Chondrocyte (in vitro differentiated cells): ENCODE measurements at places on chromosomes 3 and 15. TPM values are rescaled to one million over a fixed set of nuclear protein-coding genes. Genes with fewer than 3 reads are reported as not detected.

GRCh38 chr3:179956416-179956830, 80.3 kb downstream of the PEX5L start:
- H3K36me3 ChIP-seq: no peaks in the 10 kb centered on the region
- DNase-seq: no peak
- no peaks in the 10 kb centered on the region for H3K4me1 ChIP-seq

GRCh38 chr3:77271711-77272110, 231.8 kb downstream of the ROBO2 start:
- H3K4me1 ChIP-seq: no peaks in the 10 kb centered on the region
- no peak overlapping the region for H3K4me3 ChIP-seq
- H3K27ac ChIP-seq: no peak overlapping the region
- no peak for DNase-seq
- no peaks in the 10 kb centered on the region for H3K27me3 ChIP-seq

AHSG gene
- not detected in 3 replicates for total RNA-seq

- peaks cover 11% of the 10 kb centered on the region for H3K36me3 ChIP-seq
- no peaks in the 10 kb centered on the region for H3K27me3 ChIP-seq
- H3K27ac ChIP-seq: no peak overlapping the region
Measured at GRCh38 chr15:89299896-89300295, 34.7 kb downstream of the POLG start.

- H3K4me3 ChIP-seq: peak overlapping the region; percentile 47
- H3K27ac ChIP-seq: peak overlapping the region; percentile 90
- H3K27me3 ChIP-seq: peaks cover 6% of the 10 kb centered on the region
- DNase-seq: no peak
Measured at GRCh38 chr15:81189583-81190283, 6.9 kb upstream of the IL16 start.

DNA sequence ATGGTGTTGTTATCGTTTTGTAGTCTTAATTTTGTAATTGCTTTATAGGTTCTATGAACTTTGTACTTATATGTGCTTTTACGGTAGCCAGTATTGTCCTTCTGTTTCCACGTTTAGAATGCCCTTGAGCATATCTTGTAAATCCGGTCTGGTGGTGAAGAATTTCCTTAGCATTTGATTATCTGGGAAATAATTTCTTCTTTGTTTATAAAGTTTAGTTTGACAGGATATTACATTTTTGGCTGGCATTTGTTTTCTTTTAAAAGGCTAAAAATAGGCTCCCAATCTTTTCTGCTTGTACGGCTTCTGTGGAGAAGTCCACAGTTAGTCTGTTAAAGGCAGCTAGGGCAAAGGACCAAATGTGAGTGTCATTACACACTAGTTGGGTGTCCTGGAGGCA, 36.7 kb downstream of the SPESP1 start:
- H3K36me3 ChIP-seq: peaks cover 7% of the 10 kb centered on the region
- DNase-seq: no peak
- H3K4me3 ChIP-seq: no peak overlapping the region
- H3K27me3 ChIP-seq: peaks cover 47% of the 10 kb centered on the region

PROS1 gene
- 24.5 to 32.6 TPM (median 25.6 TPM) in 3 replicates for total RNA-seq

ALPK3 gene
- 0.56 to 6.4 TPM (median 4.2 TPM) in 3 replicates for total RNA-seq

DNA sequence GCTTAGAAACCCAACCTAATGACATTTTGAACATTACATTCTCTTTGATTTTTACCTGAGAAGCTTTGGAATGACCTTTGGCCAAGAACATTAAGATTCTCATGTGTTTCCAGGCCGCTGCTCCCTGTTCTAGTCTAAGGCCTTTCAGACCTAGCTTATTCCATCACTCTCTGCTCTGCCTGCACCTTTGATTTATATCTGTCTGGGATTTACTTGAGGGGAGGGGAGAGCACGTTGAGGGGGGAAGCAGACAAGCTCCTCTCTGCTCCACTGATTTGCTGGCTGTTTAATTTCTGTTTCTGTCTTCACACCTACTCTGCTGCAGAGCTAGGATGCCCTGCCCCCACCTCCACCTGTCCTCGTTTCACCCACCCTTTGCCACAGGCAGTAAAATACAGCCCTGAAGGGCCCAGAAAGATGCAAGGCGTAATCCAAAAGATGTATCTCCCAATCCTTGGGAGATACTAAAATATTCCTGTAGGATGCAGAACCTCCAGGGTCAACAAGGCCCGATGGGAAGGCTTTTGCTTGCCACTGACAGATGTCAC, 429.8 kb downstream of the EPHB1 start:
- no peak overlapping the region for H3K4me3 ChIP-seq
- H3K36me3 ChIP-seq: no peaks in the 10 kb centered on the region
- no peak overlapping the region for H3K27ac ChIP-seq
- no peaks in the 10 kb centered on the region for H3K4me1 ChIP-seq

B3GALNT1 gene
- total RNA-seq: 14.1 to 24.8 TPM (median 22.0 TPM) in 3 replicates

DNA sequence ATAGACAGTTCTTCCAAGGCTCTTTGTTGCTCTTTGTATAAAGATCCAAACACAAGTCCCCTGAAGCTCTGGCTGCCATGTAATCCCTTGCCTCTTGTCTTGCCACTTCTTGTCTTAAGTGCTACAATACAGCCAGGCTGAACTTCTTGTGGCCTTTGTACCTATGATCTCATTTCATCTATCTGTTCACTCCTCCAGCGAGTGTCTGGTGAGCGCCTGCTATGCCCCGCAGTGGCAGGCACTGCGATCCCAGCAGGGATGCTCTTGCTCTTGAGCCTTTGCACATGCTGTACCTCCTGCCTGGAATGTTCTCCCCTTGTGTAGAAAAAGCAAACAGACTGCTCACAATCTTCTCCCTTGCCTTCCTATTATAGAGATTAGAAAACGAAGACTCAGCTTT, 81.9 kb upstream of the ADPGK start:
- H3K27ac ChIP-seq: no peak overlapping the region
- peaks cover 32% of the 10 kb centered on the region for H3K27me3 ChIP-seq
- peaks cover 3% of the 10 kb centered on the region for H3K36me3 ChIP-seq
- no peak for DNase-seq
- peaks cover 16% of the 10 kb centered on the region for H3K4me1 ChIP-seq
- no peak overlapping the region for H3K4me3 ChIP-seq

- H3K4me3 ChIP-seq: no peak overlapping the region
- peaks cover 36% of the 10 kb centered on the region for H3K4me1 ChIP-seq
- H3K27me3 ChIP-seq: no peaks in the 10 kb centered on the region
- H3K27ac ChIP-seq: peak overlapping the region; percentile 18
- DNase-seq: no peak
- peaks cover 28% of the 10 kb centered on the region for H3K36me3 ChIP-seq
Measured at GRCh38 chr3:69005071-69005790, 8.3 kb downstream of the EOGT start.

- H3K27ac ChIP-seq: no peak overlapping the region
- peaks cover 1% of the 10 kb centered on the region for H3K27me3 ChIP-seq
- H3K4me1 ChIP-seq: peaks cover 18% of the 10 kb centered on the region
- peaks cover 1% of the 10 kb centered on the region for H3K36me3 ChIP-seq
Measured at GRCh38 chr15:51736751-51737521, 519 bp downstream of the LYSMD2 start.

DNA sequence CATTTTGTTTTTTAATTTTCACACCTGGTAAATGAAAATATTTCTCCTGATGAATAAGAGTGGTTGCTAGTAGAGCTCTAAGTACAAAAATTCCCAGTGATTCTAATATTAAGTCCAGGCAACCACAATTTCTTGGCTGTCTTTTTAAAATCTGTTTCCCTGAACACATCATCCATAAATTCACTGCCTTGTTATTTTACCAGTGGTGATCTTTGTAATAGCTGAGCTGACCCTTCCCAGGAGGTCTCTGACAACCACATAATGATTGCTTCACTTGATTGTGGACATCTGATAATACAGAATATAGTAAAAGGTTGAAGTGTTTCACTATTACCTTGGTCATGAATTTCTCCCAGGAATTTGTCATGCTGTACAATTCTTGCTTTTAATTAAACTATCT, 13.9 kb upstream of the TOP2B start:
- no peak overlapping the region for H3K27ac ChIP-seq
- no peak overlapping the region for H3K4me3 ChIP-seq
- no peak for DNase-seq
- no peaks in the 10 kb centered on the region for H3K36me3 ChIP-seq
- no peaks in the 10 kb centered on the region for H3K27me3 ChIP-seq

CPN2 gene
- total RNA-seq: not detected in 3 replicates

DNA sequence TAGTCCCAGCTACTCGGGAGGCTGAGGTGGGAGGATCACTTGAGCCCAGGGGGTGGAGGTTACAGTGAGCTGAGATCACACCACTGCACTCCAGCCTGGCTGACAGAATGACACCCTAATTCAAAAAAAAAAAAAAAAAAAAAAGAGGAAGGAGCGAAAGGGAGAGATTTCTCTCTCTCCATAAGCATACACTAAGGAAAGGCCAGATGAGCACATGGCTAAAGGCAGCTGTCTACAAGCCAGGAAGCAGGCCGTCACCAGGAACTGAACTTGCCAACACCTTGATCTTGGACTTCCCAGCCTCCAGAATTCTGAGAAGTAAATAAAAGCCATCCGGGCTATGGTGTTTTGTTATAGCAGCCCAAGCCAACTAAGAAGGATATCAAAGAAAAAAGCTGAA, 7.5 kb downstream of the SRGAP3 start:
- H3K4me1 ChIP-seq: no peaks in the 10 kb centered on the region
- peaks cover 6% of the 10 kb centered on the region for H3K27me3 ChIP-seq
- no peak overlapping the region for H3K4me3 ChIP-seq
- no peaks in the 10 kb centered on the region for H3K36me3 ChIP-seq
- no peak for DNase-seq

- no peaks in the 10 kb centered on the region for H3K27me3 ChIP-seq
- H3K4me1 ChIP-seq: peaks cover 7% of the 10 kb centered on the region
- no peak for DNase-seq
- peaks cover 4% of the 10 kb centered on the region for H3K36me3 ChIP-seq
Measured at GRCh38 chr3:43489930-43490329, 131.9 kb downstream of the ANO10 start.

DNA sequence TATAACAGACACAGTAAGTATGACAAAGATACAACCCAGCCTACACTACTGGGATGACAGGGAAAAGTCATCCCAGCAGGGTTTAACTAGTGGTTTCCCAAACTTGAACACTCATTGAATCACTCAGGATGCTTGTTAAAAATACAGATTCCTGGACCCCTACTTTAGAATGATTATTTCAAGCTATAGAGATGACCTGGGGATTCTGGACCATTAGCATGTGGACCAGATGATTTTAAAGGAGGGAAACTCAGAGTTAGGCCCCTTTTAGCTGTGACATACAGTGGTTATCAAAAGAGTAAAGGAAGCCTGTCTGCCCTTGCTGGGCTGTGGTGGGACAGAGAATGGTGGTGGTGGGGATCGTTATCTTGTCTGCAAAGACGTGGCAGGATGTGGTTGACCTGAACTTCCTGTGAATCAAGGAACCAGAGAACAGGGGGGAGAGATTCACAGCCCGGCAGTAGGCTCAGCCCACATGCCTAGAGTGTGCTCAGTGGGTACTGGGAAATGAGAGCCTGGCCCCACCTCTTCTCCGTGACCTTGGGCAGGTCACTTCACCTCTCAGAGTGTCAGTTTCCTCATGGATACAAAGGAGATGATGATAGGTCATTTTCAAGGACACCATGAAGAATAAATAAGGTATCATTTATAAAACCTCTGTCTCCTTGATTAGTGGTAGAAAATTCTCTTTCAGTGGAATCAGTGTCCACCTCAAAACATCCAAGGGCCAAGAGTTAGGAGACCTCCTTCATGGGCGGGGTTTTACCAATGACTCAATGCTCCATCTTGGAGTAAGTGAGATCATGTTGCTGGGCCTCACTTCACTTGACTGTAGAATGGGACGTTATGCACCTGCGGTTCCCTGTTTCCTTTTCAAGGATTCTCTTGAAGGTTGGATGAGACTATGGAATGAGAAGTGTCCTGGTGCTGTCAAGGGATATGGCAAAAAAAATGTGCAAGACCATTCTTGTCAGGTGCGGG, 306.5 kb downstream of the RPLP1 start:
- H3K36me3 ChIP-seq: no peaks in the 10 kb centered on the region
- H3K4me3 ChIP-seq: no peak overlapping the region
- no peak for DNase-seq
- no peak overlapping the region for H3K27ac ChIP-seq
- peaks cover 36% of the 10 kb centered on the region for H3K4me1 ChIP-seq

- no peak overlapping the region for H3K27ac ChIP-seq
- H3K4me1 ChIP-seq: peaks cover 5% of the 10 kb centered on the region
- peaks cover 6% of the 10 kb centered on the region for H3K27me3 ChIP-seq
- H3K36me3 ChIP-seq: no peaks in the 10 kb centered on the region
- H3K4me3 ChIP-seq: no peak overlapping the region
Measured at GRCh38 chr15:40293905-40294895, 11.3 kb upstream of the ANKRD63 start.

IL1RAP gene
- total RNA-seq: 30.4 to 41.6 TPM (median 37.1 TPM) in 3 replicates

CGNL1 gene
- 4.6 to 7.2 TPM (median 7.1 TPM) in 3 replicates for total RNA-seq

DNA sequence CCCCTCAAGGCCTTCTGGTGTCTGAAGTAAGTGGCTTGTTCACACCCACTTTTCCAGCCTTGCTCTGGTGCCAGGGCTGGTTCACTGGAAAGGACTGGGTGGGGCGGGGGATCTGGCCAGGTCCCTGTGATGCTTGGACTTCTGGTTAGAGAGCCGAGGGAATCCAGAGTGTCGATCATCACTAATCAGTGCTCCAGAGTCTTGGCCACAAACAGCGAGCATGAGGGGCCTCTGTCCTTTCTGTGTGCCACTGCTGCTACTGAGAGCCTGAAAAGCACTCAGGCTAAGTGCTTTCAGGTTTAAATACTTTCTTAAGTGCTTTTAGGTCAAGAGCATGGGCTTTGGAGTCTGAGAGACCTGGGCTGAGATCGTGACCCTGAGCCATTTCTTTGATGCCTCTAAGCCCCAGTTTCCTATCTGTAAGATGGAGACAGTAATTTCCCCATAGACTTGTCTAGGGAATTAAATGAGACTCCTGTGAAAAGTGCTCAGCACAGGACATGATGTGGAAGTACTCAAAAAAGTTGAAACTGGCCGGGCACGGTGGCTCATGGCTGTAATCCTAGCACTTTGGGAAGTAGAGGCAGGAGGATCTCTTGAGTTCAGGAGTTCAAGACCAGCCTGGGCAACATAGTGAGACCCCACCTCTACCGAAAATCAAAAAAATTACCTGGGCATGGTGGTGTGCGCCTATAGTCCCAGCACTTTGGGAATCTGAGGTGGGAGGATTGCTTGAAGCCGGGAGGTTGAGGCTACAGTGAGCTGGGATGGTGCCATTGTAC, 53.8 kb upstream of the SEC22A start:
- peak; percentile 47 for DNase-seq
- H3K27ac ChIP-seq: peak overlapping the region; percentile 27
- no peaks in the 10 kb centered on the region for H3K27me3 ChIP-seq
- H3K36me3 ChIP-seq: peaks cover 56% of the 10 kb centered on the region
- H3K4me1 ChIP-seq: peaks cover 10% of the 10 kb centered on the region

NEK10 gene
- total RNA-seq: 7.3 to 7.9 TPM (median 7.5 TPM) in 3 replicates

EEF1AKMT4 gene
- 4.3 to 5.0 TPM (median 4.4 TPM) in 3 replicates for total RNA-seq

- H3K36me3 ChIP-seq: peaks cover 43% of the 10 kb centered on the region
- H3K4me3 ChIP-seq: no peak overlapping the region
- H3K27ac ChIP-seq: no peak overlapping the region
- peaks cover 4% of the 10 kb centered on the region for H3K4me1 ChIP-seq
Measured at GRCh38 chr15:70633991-70634390, 129.4 kb downstream of the UACA start.

DNA sequence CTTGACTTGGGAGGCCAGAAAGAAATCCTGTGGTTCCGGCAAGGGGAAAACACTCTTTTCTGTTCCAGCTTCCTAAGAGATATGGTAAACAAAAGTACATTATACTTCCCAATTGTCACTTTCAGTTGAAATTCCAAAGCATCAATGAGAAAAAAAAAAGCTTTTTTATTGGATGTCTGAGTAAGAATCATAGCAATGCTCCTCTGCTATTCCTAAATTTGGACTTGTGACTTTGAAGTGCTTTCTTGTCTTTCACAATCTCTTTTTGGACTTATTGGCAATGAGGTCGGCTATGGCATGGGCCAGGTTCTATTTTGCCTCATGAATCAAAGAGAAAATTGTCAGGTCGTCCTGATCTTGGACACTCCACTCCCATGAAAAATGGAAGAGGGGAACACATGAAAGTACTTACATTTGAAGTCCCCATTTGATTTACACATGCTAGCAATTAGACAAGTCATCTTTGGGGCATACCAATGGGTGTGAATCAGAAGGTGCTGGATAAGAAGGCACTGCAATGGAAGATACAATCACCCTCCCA, 170.5 kb downstream of the GREM1 start:
- no peak overlapping the region for H3K27ac ChIP-seq
- DNase-seq: no peak
